ENCODE measurements at places on chromosomes 2 and 18.

- DNase-seq: no peak
Measured at GRCh38 chr2:53317861-53318260, 449.7 kb upstream of the CHAC2 start.

DNA sequence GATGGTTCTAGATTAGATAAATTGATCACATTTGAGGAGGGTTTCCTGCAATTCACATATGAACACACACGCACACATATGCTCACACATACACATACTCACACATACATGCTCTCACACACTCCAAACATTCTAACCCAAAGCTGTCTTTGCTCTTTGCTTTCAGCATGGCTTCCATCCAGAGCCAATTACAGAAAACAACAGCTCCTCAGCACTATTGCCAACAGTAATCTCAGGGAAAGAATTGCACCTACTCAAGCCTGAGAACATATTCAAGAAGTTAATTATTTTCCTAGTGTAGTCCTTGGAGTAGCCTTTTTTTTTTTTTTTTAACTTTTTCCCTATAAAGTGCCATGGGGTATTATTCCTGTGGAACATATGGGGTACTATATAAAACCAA, 246.9 kb upstream of the PARD3B start:
- no peak for DNase-seq

DNA sequence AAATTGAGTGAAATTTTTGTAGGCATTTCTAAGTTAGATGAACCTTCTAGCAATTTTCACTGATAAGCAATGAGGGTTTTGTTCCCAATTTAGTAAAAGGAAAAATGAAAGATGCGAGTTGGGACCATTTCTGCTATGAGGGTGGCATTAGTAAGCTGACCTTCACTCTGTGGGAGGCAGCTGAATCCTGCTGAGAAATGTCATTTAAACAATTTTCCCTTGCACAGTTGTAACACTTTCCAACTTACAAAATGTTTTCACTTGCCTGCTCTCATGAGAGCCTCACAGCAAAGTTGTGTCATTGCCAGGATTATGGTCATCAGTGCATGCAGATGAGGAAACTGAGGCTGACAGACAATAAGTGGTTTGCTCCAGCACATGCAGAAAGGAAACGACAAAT, 527.7 kb downstream of the TNS1 start:
- DNase-seq: no peak

DNA sequence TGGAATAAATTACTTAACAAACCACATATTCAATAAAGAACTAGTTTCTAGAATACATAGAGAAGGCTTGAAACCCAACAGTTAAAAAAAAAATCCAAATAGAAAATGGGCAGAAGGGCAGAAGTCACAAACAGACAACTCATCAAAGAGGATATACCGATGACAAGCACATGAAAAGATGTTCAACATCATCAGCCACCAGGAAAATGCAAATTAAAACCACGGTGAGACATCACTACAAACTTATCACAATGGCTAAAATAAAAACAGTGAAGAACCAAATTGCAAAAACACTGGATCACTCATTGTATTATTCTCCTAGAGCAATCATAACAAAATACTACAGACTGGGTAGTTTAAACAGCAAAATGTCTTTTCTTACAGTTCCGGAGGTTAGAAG, 14.5 kb downstream of the SESTD1 start:
- DNase-seq: no peak

GRCh38 chr2:161358838-161359237, 50.6 kb downstream of the PSMD14 start:
- no peak for DNase-seq

DNA sequence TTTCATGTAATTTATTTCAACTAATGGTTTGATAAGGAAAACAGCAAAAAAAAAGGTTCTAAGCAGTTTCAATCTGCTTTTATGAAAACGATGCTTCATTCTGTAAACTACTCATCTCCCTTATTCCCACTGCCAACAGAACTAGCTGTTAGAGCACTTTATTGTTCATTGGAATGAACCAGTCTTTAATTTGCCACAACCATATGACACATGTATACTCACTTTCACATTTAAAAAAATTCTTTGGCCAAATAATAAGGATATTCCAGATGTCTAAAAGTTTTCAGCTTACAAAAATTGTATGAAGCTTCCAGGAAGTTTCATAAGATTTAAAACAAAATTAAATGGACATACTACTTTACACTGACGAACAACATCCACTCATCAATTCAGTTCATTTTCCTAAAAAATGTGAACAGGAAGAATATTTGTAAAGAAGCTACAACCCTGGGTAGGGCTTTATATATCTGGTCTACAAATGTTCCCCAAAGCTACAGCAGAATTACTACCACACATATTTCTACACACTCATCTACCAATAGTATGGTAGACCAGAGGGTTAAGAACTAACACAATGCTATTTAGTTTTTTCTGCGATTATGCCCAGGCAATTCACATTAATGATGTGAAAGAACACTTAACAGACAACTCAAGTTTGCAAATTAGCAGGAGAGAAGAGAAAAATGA, 37.7 kb downstream of the ZNF521 start:
- DNase-seq: no peak

Measured in CD4-positive, alpha-beta T cell treated with Interleukin-1 beta for 1 hour (primary cell).